ENCODE measurements at places on chromosomes 1 and 21.
A peak's percentile ranks its signal among the peaks of the same experiment; 100 is the strongest.

GRCh38 chr1:246295340-246295739 lies 211.7 kb downstream of the SMYD3 start:
- DNase-seq, result no peak

DNA sequence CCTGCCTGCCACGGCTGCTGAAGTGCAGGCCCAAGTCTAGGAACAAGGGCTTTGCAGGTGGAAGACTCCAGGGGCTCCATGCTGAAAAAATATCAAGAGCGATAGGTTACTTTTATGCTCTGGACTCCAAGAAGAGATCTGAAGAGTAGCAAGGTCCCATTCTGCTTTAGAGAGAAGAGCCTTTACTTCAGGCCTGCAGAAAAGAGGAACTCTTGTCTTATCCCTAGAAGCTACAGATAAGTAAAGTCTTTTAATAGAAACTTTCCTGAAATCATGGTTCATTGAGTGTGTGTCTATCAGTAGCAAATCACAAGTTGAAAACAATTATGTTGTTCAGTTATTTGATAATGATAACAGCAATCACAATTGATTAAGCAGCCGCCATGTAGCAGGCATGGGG lies 113.3 kb downstream of the TNR start:
- DNase-seq, result no peak

DNA sequence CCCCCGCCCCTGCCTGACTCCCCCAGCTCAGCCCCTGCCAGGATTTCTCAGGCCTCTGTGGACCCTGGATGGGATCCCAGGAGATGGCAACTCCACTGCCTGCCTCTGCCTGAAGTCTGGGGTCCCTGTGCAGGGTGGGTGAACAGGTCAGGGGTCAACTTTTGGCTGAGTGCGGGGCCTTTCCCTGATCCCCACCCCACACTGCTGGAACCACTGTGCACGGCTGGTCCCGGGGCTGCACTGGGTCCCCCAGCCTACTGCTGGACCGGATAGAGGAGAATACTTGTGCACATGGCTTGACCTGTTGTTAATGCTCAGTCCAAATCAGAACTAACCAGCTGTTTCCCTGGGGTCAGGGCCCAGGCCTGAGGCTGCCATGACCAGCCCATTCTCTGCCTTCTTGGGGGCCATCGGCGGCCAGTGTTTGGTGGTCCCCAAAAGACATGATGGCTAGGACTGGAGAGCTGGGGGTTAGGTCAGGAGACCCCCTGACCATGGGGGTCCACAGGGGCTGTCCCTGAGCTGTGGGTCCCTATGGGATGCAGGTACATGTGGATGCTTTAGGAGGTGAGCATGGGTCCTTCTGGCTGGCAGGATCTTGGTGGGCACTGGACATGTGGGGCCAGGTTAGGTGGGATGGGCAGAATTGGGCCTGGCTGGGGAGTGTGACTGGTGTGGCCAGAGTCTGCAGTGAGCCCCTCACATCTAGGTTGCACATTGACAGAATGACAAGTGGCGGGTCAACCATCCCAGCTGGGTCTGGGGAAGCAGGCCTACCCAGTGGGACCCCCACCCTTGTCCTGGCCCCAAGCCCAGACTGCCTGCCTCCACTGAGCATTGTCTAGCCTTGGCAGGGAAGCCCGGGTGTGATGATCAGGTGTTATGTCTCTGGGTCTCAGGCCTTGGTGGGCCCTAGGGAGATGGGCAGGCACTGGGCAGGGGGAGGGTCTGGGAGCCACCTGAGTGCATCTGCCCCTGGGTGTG lies 19.0 kb upstream of the ZNF678 start:
- DNase-seq, result no peak

DNA sequence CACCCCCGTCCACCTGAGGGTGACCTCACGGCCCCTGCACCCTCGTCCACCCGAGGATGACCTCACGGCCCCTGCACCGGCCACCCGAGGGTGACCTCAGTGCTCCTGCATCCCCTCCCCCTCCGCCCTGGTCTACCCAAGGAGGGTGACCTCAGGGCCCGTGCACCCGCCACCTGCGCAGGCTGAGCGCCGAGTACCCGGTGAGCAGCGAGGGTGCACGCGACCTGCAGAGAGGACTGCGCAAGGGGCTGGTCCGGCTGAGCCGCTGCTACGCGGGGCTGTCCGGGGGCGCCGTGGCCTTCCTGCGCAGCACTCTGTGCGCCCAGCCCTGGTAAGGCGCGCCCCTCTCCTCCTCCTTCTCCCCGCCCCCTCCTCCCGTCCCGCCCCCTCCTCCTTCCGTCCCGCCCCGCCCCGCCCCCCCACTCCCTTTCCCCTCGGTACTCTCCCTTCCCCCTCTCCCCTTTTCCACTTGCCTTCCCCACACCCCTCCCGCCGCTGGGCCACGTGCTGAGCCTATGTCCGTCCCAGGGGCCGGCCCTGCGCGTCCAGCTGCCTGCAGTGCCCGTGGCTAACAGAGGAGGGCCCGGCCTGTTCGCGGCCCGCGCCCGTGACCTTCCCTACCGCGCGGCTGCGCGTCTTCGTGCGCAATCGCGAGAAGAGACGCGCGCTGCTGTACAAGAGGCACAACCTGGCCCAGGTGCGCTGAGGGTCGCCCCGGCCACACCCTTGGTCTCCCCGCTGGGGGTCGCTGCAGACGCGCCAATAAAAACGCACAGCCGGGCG lies 28.4 kb downstream of the TRIM11 start:
- peak; percentile 54 for DNase-seq

- peak; percentile 64 for DNase-seq
Observed at GRCh38 chr1:153494976-153495535, 34.6 kb upstream of the S100A7 start.

DNA sequence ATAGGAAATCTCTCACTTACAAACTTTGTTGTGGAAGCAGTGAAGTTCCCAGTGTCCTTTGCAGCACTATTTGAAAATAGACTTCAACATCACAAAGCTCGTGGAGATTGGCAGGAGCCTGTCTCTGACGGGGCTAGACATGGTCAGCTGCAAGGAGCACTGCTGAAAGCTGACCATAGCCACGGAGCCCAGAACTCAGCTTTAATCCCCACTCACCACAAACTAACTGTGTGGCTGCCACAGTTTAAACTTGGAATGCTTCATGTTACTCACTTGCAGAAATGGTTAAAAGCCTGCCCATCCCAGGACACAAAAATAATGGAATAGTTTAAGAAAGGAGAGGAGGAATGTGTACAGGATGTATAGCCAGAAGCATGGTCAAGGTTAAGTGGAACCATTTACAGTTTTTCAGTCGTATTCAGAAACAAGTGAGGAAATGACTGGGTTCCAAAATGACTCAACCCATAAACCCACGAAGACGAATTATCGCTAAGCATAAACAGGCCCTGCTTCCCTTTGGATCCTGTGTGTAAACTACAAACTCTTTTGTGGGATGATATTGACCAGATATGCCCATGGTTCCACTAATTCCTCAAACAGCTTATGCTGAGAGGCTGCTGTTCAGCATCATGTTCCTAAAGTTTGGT lies 18.2 kb downstream of the DNALI1 start:
- DNase-seq, result no peak

- no peak for DNase-seq
Observed at GRCh38 chr1:23567996-23568607, 8.8 kb upstream of the ID3 start.

- no peak for DNase-seq
Observed at GRCh38 chr1:194930132-194930531, 1678.1 kb downstream of the KCNT2 start.

DNA sequence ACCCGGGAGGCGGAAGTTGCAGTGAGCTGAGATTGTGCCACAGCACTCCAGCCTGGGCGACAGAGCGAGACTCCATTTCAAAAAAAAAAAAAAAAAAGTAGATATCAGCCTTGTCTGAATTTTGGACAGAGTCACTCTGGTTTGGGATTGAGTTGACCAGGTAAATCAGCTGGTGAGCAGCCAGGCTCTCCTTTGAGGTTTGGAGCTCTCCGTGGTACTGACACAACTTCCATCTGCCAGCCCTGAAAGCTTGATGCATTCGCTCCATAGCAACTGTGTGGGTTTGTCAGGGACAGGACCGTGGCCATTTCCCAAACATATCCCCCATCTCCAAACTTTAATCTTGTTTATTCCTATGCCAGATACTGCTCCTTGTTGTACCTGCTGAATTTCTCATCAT lies 155.2 kb downstream of the DMRTA2 start:
- DNase-seq, result peak; percentile 31

DNA sequence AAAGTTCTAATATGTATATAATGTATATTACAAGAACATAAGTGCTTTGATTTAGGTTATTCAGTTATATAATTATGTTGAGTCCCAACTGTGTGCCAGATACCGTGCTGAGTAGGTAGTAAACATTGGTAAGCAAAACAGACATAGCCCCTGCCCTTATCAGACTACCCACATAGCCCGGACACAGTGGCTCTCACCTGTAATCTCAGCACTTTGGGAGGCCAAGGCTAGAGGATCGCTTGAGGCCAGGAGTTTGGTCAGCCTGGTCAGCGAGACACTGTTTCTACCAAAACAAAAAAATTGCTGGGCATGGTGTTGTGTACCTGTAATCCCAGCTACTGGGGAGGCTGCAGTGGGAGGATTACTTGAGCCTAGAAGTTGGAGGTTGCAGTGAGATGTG lies 30.7 kb downstream of the RNF11 start:
- no peak for DNase-seq

DNA sequence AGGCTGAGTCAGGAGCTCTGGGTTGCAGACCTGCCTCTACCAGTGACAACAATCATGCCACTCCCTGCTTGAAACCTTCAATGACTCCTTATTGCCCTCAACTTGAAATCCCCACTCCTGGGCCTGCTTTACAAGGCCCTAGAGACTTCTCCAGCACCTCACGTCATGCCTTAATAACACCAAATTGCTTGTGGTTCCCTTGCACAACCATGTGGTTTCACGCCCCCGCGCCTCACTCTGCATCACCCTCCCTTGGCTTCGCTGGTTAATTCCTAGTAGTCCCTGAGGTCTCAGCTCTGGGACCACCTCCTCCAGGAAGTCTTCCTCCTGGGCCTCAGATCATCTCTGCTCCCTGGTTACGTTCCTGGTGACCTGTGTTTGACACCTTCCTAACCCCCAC lies 33.0 kb downstream of the EPHA2 start:
- no peak for DNase-seq

GRCh38 chr1:232425421-232425820 lies 204.5 kb downstream of the SIPA1L2 start:
- DNase-seq, result no peak

DNA sequence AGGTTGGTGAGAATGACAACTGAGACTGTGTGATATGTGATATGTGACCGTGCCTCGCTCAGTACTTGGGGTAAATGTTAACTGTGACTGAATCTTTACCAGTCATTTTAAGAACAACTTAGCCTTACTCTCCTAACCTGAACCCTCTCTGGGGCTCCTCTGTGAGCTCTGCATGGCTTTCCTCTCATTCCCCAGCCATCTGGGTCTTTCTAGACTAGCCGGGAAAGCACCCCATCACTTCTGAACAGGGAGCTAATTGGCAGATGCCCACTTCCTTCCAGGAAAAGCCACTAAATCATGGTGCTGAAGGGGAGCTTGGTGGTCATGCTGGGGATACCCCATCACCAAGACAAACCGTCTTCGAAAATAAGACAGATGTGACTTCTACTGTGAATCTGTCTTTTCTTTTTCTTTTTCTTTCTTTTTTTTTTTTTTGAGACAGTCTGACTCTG lies 16.5 kb upstream of the FOXO6 start:
- no peak for DNase-seq

- DNase-seq, result no peak
Observed at GRCh38 chr21:29697555-29698193, 242.1 kb downstream of the GRIK1 start.

GRCh38 chr1:237164406-237165352 lies 122.7 kb downstream of the RYR2 start:
- no peak for DNase-seq

DNA sequence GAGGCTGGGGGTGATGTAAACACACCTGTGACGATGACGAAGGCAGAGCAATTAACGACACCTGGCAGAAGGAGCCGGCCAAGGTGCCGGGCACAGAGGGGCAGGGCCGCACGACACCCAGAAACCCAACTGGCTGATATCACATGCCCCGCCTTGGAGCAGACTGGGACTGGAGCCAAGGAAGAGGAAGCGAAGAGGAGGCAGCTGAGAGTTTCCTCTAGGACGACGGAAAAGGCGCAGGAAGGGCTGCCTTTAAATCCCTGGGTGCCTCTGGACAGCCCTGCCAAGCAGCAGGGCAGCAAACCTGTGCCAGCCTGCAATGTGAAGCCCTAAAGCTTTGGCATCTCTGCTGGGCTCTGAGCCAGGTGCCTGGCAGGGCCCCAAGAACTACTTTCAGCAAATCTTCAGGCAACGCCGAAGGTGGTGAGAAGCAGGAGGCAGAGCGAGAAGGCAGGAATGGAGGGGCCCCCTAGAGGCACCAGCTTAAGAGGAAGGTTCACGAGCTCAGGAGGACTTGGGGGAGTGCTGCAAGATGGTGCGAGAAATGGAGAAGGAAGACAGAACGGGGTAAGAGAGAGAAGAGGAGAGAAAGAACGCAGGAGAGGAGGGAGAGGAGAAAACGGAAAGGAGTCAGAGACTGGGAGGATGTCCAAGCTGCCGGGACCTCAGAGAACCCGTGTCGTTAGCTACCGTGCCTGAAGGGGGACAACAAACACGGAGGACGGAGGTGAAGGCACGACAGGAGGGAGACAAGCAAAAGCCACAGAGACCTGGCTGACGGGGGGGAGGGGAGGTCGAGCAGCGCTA lies 25.3 kb upstream of the PEF1 start:
- peak; percentile 80 for DNase-seq

DNA sequence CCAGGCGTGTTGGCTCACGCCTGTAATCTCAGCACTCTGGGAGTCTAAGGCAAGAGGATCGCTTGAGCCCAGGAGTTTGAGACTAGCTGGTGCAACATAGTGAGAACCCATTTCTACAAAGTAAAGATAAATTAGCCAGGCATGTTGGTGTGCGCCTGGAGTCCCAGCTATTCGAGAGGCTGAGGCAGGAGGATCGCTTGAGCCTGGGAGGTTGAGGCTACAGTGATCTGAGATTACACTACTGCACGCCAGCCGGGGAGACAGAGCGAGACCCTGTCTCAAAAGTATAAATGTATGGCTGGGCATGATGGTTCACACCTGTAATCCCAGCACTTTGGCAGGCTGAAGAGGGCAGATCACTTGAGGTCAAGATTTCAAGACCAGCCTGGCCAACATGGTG lies 51.5 kb upstream of the LBR start:
- no peak for DNase-seq

GRCh38 chr1:155005076-155006011 lies 2.7 kb downstream of the ZBTB7B start:
- peak; percentile 69 for DNase-seq

DNA sequence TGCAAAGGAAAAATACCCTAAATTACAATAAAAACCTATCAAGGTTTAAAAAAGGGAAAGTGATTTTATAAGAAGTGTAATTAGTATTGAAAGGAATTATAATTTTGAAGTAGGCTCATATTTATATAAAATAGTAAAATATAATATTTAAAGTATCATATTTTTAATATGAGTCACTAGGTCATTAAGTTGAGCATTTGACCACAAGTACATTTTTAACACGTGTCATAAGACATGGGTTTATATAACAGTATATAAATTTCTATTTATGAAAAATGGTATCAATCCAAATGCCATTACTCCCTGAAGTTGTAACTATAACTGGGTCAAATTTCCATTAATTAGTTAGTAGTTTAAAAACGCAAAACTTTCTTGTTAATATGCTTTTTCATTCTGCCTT lies 365.9 kb downstream of the COL11A1 start:
- no peak for DNase-seq

GRCh38 chr1:103283841-103284669 lies 175.7 kb upstream of the COL11A1 start:
- DNase-seq, result no peak
